ENCODE measurements at places on chromosomes 3 and 15.
A peak's percentile ranks its signal among the peaks of the same experiment; 100 is the strongest.

DNA sequence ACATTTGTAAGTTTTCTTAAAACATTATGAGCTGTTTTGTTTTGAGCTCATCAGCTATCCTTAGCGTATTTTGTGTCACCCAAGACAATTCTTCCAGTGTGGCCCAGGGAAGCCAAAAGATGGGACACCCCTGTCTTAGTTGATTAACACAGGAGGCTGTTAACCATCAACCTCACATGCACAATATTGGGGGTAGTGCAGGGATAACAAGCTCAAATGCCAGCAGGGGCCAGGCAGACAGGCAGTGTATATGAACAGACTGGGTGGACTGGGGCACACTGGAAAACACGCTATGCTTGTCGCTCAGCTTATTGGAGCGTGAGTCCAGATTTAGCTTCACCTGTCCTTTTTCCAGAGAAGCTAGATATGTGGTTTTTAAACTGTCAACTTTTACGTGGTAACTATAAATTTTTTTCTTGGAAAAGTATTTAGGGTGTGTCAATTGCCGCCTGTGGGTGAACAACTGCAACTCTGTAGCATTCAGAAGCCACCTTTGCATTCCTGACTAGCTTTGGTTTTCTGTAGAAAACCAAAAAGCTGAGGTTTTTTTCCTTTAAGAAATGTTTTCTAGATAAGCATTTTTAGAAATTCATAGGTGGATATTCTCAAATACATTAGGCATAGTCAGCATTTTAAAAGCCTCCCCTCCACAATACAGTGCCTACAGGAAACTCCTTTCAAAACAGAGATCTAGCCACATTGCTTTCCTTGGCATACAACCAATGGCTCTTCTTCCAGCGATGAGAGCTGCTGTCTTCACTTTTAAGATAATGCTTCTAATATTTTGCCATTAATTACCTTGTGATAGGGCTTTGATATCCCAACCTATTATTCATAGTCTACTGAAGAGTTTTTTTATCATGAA lies 14.6 kb downstream of the PSMD6 start:
- H3K4me3 ChIP-seq = no peak overlapping the region
- DNase-seq = no peak
- H3K27ac ChIP-seq = no peak overlapping the region
- H3K4me1 ChIP-seq = no peaks in the 10 kb centered on the region
- H3K36me3 ChIP-seq = peaks cover 25% of the 10 kb centered on the region

GRCh38 chr3:126968391-126969390 lies 14.2 kb upstream of the PLXNA1 start:
- H3K4me1 ChIP-seq = no peaks in the 10 kb centered on the region
- no peak overlapping the region for H3K4me3 ChIP-seq
- H3K36me3 ChIP-seq = no peaks in the 10 kb centered on the region
- H3K27ac ChIP-seq = no peak overlapping the region

GRCh38 chr3:141881702-141882101 lies 5.3 kb downstream of the ATP1B3 start:
- no peaks in the 10 kb centered on the region for H3K27me3 ChIP-seq
- peaks cover 62% of the 10 kb centered on the region for H3K4me1 ChIP-seq
- peaks cover 23% of the 10 kb centered on the region for H3K36me3 ChIP-seq
- H3K4me3 ChIP-seq = no peak overlapping the region
- no peak overlapping the region for H3K27ac ChIP-seq
- no peak for DNase-seq

DNA sequence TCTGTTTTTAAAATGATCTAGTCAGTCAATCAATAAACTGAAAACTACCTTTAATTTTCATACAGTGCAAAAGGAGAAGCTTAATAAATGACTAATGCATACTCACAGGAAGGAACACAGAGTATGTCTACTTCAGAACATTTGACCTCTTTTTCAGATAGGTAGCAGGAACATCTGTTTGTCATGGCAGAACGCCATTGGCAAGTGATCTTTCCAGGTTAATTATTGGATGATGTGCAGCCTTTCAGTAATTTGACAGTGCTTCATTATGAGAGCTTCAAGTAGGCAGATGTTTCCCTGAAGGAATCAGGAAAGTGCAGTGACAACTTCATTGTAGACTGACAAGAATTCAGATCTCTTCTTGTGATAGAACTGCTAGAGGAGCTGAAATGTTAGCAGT lies 325.0 kb downstream of the OTOL1 start:
- DNase-seq = no peak
- H3K4me3 ChIP-seq = no peak overlapping the region
- no peaks in the 10 kb centered on the region for H3K36me3 ChIP-seq
- H3K4me1 ChIP-seq = peaks cover 10% of the 10 kb centered on the region
- no peak overlapping the region for H3K27ac ChIP-seq

DNA sequence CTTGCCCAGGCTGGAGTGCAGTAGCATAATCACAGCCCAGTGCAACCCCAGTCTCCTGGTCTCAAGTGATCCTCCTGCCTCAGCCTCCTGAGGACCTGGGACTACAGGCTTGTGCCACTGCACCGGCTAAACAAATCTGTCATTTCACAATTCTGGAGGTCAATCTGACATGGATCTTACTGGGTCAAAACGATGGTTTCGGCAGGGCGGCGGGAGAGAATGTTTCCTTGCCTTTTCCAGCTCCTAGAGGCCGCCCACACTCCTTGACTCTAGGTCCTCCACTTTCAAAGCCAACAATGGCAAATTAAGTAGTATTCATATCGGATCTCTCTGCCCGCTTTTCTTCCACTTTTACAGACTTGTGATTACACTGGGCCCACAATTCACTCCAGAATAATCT lies 14.8 kb downstream of the ATP10A start:
- H3K36me3 ChIP-seq = no peaks in the 10 kb centered on the region
- no peak overlapping the region for H3K4me3 ChIP-seq
- no peaks in the 10 kb centered on the region for H3K27me3 ChIP-seq
- no peak for DNase-seq
- no peaks in the 10 kb centered on the region for H3K4me1 ChIP-seq
- no peak overlapping the region for H3K27ac ChIP-seq

DNA sequence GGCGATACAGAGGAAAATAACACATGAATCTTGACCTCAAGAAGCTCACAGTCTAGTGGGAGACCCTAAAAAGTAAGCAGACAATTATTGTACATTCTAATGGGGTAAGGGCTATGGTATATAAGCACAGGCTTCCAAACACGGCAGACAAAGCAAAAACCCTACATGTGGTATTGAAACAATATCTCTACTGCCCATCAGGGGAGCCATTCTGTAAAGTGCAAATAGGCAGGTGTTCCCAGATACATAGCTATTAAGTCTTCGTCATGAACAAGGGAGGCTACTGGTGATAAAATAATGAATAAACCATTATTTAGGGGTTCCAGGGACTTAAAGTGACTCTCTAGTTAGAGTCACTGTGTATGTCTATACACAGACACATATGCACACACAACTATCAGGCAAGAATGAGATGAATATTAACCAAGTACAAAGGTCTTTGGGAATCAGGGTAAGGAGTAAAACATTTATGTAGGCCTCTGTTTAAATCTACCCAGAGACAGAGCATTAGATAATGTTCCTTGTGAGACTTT lies 38.7 kb upstream of the ASB14 start:
- no peak overlapping the region for H3K4me3 ChIP-seq
- no peaks in the 10 kb centered on the region for H3K36me3 ChIP-seq
- no peak overlapping the region for H3K27ac ChIP-seq
- peaks cover 2% of the 10 kb centered on the region for H3K27me3 ChIP-seq
- no peaks in the 10 kb centered on the region for H3K4me1 ChIP-seq

GRCh38 chr3:97960993-97961766 lies 11.1 kb downstream of the RIOX2 start:
- DNase-seq = no peak
- H3K27me3 ChIP-seq = no peaks in the 10 kb centered on the region
- peaks cover 14% of the 10 kb centered on the region for H3K4me1 ChIP-seq
- H3K27ac ChIP-seq = no peak overlapping the region
- H3K4me3 ChIP-seq = no peak overlapping the region

GRCh38 chr3:12379640-12380429 lies 91.0 kb downstream of the PPARG start:
- no peaks in the 10 kb centered on the region for H3K27me3 ChIP-seq
- H3K27ac ChIP-seq = peak overlapping the region; percentile 57
- DNase-seq = no peak

DNA sequence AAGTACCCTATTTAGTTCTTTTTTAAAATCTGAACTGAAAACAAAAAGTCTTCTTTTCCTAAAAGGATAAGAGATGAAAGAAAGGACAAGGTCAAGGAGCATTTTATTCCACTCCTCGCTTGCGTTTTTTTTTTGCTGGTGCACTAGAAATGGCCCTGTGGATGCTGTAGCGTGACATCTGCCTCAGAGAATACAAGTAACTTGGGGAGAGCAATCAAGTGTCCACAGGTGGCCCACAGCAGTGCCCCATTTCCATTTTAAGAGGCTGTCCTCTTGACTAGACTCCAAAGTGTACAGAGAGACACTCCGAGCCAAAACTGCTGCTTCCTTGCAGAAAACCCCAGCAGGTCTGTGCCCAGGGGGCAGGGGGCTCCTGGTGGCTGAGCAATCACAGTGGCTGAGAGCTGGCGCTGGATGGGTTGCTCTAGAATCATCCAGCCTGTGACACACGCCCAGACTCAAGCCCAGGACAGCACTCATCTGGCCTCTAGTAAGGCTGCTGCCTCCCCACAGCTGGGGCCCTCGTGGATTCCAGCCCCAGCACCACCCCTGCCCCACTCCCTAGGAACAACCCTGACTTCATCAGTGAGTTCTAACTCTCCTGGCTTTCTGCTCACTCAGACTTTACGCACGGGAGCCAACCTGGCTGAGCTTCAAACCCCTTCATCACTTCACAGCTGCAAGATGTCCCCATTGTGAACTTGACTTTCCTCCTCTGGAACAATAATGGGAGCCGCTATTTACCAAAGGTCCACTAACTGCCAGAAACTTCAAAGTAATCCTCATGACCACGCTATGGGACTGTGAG lies 71.1 kb upstream of the SPATA12 start:
- no peak overlapping the region for H3K27ac ChIP-seq
- no peaks in the 10 kb centered on the region for H3K27me3 ChIP-seq
- H3K4me3 ChIP-seq = no peak overlapping the region

DNA sequence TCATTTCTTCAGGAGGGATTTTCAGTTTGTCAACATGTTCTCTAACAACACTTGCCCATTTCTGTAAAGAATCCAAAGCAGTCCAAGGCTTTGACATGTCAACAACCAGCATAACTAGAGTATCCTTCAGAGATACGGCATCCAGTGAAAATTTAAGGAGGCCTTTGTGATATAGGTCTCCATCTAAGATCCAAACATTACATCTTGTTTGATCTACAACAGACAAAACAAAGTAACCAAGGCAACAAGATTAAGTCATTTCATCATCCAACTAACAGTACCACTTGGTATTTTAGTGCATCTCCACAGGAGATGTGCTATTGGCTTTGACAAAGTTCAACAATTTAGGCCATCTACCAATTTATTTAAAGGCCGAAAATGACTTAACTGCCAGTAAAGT lies 25.8 kb downstream of the DYNC1LI1 start:
- no peak for DNase-seq
- peaks cover 2% of the 10 kb centered on the region for H3K36me3 ChIP-seq
- H3K27ac ChIP-seq = no peak overlapping the region
- peaks cover 8% of the 10 kb centered on the region for H3K4me1 ChIP-seq
- H3K27me3 ChIP-seq = no peaks in the 10 kb centered on the region

DNA sequence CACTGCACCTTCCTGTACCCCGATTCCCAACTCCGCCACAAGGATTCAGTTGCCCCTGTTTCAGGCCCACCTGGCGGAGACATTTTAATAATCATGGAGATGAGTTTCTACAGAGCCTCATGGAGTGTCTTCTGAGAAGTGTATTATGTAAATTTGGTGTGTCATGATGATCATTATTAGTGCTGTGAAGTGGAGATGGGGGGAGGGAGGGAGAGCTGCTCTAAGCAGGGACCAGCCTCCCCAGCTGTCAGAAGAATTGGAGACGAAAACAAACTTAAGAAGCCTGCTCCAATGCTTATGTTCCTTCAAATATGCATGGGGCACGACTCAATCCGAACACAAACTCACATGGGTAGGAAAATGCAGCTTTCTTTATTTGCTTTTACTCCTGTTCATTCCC lies 127.8 kb downstream of the EPHB1 start:
- no peak overlapping the region for H3K27ac ChIP-seq
- DNase-seq = no peak
- H3K36me3 ChIP-seq = no peaks in the 10 kb centered on the region
- H3K27me3 ChIP-seq = peaks cover 82% of the 10 kb centered on the region

GRCh38 chr15:99703603-99704443 lies 29.4 kb downstream of the LYSMD4 start:
- peak; percentile 53 for DNase-seq
- H3K4me3 ChIP-seq = no peak overlapping the region
- H3K36me3 ChIP-seq = peaks cover 16% of the 10 kb centered on the region

DNA sequence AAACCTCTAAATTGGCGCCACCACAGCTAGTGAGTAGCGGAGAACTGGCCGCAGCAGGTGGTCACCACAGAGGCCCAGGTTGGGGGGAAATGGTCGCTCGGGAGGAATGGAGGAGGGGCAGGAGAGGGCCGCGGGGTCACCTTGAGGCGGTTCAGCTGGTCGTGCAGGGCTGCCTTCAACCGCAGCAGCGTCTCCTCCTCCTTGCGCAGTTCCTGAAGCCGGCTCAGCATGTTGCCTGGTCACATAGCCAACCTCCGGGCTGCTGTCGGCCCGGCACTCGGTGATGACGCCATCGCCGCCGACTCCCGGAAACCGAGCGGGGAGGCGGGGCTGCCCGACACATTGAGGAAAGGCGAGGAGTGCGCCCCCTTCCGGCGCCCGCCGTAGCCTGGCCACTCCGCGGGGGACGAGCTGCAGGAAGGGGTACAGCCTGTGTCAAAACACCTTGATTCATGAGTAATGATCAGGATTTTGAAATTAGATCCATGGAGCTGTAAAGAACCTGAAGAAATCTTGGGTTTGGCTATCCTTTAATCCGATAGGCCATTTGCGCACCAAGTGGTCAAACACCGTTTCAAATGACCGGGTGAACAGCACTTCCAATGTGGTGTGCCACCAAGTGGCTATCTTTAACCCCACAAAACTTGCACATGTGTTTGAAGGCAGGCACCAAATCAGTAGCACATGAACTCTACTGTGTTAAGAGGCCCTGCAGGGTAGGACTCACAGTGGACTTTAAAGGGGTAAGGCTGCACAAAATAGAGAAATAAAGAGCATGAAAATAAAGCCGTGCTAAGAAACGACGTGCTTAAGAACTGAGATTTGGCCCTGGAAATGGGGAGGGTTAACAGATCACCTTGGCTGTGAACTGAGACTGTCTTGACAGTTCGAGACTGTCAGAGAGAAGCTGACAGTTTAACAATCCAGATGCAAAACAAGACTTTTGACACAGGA lies at the start of gene SNAPC5:
SNAPC5 (minus strand) TSS at position 261 of the 954 bp plus-strand sequence; CDS start at position 230, 31 bp downstream.
- peaks cover 34% of the 10 kb centered on the region for H3K4me1 ChIP-seq
- peak within 1 kb of the TSS; percentile 91 for H3K4me3 ChIP-seq
- H3K27me3 ChIP-seq = no peaks in the 10 kb centered on the region
- peaks cover 84% of the 10 kb centered on the region for H3K36me3 ChIP-seq
- peak within 1 kb of the TSS; percentile 93 for H3K27ac ChIP-seq
- peak; percentile 99 for DNase-seq

GRCh38 chr3:40268802-40269524 lies 40.5 kb upstream of the EIF1B start:
- H3K4me1 ChIP-seq = no peaks in the 10 kb centered on the region
- no peaks in the 10 kb centered on the region for H3K27me3 ChIP-seq
- no peak for DNase-seq
- H3K36me3 ChIP-seq = no peaks in the 10 kb centered on the region

GRCh38 chr3:179745079-179745478 lies 92.2 kb downstream of the USP13 start:
- no peaks in the 10 kb centered on the region for H3K4me1 ChIP-seq
- H3K4me3 ChIP-seq = no peak overlapping the region
- H3K27me3 ChIP-seq = no peaks in the 10 kb centered on the region
- H3K36me3 ChIP-seq = no peaks in the 10 kb centered on the region
- no peak for DNase-seq

All from Calu3 (cell line).